ENCODE measurements at places on chromosomes 7 and 10. TPM values are rescaled to one million over a fixed set of nuclear protein-coding genes. Genes with fewer than 3 reads are reported as not detected.

- DNase-seq: peak; percentile 5
Observed at GRCh38 chr10:67492317-67493019, 203.5 kb downstream of the CTNNA3 start.

The ADAM12 gene
- total RNA-seq: 43.4 TPM

- peak; percentile 61 for DNase-seq
Observed at GRCh38 chr10:98293550-98294269, 25.7 kb upstream of the LOXL4 start.

DNA sequence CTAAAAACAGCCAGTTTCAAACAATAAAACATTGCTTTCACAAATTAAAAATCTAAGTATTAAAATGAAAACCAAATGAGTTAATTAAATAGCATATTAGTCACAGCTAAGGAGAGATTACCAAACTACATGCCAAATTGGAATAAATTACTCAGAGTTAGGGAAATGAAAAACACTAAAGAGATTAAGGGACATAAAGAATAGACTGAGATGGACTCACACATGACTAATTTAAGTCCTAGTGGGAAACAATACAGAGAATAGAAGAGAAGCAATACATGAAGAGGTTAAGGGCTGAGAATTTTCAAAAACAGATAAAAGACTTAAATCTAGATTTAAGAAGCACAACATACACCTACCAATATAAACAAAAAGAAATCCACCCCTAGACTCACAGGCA lies 110.6 kb downstream of the ZFAND4 start:
- no peak for DNase-seq

The NPY gene
- 2.4 TPM for total RNA-seq

GRCh38 chr7:38492010-38492409 lies 139.2 kb downstream of the AMPH start:
- no peak for DNase-seq

The OGDH gene
- total RNA-seq: 45.9 TPM

The CPN1 gene
- not detected for total RNA-seq

The GPR15LG gene
- total RNA-seq: not detected

- DNase-seq: no peak
Observed at GRCh38 chr7:54878339-54878738, 119.3 kb upstream of the SEC61G start.

DNA sequence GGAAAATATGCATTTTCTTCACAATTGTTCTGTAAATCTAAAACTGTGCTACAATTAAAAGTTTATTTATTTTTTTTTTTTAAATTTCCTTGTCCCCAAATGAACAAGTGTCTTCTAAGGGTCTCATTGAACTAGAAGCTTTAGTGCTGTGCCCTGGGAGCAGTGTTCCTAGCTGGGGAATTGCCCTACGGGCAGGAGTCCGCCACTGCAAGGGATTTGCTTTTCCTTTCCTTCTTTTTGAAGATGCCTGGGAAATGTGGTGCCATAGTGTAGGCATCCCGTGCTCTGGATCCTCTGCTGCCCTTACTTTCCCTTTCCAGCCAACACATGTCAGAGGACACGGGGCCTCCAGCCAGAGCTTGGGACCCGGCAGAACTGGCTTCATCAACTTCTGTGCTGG lies 177.1 kb upstream of the CTBP2 start:
- DNase-seq: no peak

The WDR91 gene
- 3.0 TPM for total RNA-seq

DNA sequence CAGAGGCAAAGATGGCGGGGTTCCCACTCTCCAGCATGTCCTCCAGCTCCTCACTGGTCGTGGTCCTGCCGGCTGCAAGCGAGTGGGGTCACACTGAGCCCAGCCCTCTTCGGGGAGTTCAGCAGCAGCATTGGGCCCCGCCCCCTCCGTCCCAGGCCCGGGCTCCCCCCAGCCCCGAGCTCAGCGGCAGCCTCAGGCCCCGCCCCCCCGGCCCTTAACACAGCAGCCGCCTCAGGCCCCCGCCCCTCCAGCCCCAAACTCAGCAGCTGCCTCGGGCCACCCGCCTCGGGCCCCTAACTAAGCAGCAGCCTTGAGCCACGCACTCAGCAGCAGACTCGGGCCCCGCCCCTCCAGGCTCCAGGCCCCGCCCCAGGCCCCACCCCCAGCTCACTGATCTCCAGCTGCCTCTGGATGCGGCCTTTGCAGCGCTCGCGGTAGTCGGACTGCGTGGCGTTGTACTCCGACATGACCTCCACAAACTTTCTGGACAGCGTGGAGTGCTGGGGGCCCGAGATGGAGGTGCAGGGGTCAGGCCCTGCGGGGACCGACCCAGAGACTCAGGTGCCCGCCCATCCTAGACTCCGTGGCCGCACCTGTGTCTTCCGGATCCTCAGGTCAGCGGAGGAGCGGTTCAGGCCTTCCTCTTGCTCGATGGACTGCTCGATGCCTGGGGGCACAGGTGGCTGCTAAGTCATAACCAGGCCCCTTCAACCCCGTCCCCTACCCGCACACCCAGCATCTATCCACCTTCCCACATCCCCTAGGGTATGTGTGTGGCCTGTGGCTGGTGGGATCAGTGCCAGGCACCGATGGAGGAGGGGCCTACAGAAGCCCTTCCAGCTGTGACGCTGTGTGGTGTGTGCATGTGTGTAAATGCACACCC lies 15.5 kb downstream of the STX1A start:
- DNase-seq: no peak

The MMD2 gene
- not detected for total RNA-seq

- peak; percentile 8 for DNase-seq
Observed at GRCh38 chr10:50369931-50370330, 118.6 kb upstream of the ASAH2 start.

The SPDYE2 gene
- total RNA-seq: not detected

The ZNF117 gene
- 4.7 TPM for total RNA-seq

DNA sequence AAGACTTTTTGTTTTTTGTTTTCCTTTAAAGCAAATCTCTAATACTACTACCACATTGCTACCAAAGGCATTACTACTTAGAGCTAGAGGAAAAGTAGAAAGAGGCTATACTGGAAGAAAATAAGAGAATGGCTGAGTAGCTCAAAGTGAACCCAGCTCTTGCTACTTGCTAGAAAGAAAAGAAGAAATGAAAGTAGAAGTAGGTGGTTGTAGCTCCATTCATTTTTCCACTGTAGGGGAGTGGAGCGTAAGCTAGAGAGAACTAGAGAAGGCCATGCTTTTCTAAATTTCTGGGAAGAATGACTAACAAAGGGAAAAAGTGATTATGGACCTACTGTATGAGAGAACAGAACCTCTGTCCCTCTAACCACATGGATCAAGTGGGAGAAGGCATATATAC lies 184.4 kb downstream of the PON1 start:
- no peak for DNase-seq

- DNase-seq: no peak
Observed at GRCh38 chr7:40393660-40394059, 258.9 kb downstream of the SUGCT start.

- DNase-seq: peak; percentile 68
Observed at GRCh38 chr10:117005026-117005526, at the start of gene SHTN1. Gene SHTN1, minus strand, starts transcription at chr10:117005187. Its CDS starts 108 bp downstream, at chr10:117005079.

The SRRM3 gene
- 0.27 TPM for total RNA-seq

GRCh38 chr7:103447073-103447960 lies 1.3 kb upstream of the SLC26A5 start:
- DNase-seq: peak; percentile 59

- no peak for DNase-seq
Observed at GRCh38 chr10:79385392-79385795, 38.1 kb downstream of the PPIF start.

The MMP21 gene
- total RNA-seq: 0.05 TPM

DNA sequence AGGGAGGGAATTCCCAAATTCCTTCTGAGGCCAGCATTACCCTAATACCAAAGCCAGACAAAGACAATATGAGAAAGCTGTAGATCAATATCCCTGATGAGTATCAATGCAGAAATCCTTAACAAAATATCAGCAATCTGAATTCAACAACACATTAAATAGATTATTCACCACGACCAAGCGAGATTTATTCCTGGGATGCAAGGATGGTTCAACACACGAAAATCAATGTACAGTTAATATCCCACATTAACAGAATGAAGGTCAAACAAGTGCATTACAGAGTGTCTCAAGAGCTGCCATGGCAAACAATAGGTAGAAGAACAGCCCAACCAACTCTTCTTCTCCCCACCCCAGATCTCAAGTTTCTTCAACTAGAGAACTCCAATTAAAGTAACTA lies 6.1 kb downstream of the ECD start:
- no peak for DNase-seq

The LIPF gene
- total RNA-seq: not detected

GRCh38 chr10:89846786-89847185 lies 145.4 kb downstream of the KIF20B start:
- DNase-seq: peak; percentile 78

GRCh38 chr7:88347090-88347489 lies 40.4 kb upstream of the STEAP4 start:
- DNase-seq: no peak

DNA sequence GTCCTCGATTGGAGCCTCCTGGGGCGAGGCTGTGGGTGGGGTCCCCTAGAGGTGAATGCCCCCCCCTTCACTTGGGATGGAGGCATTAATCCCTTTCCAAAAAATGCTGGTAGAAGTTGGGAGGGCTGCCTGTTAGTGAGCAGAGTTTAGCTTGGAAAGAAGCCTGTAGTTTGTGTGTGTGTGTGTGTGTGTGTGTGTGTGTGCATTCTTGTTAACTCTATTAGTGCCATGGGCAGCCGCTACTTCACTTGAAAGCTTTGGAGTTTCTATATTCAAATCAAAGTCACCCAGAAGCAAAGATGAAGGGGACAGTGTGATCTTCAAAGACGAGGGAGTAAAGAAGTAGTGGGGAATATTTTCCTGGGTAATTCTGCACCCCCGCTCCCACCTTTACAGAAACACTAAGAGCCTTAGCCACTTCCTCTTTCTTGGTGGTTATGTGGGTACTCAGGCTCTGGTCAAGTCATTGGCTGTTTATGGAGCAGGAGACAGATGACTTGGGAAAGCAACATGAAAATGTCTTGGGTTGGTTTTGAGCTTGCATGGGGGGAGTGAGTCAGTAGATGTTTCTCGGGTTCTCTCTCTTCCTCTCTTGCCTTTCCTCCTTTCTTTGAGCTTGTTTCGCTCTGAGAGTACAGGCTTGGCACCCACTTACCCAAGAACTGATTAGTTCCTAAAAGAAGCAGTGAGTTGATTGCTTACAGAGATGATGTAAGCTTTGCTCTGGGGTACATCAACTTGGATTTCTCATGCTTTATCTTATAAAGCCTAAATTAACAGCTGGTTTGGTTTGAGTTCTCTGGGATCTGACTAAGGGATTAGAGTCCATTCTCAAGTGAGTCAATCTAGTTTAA lies 35.9 kb downstream of the TCF7L2 start:
- DNase-seq: peak; percentile 69

- DNase-seq: no peak
Observed at GRCh38 chr10:80280071-80280800, 9.2 kb downstream of the MAT1A start.

The TMEM213 gene
- not detected for total RNA-seq

The MACC1 gene
- total RNA-seq: 0.15 TPM

- DNase-seq: peak; percentile 9
Observed at GRCh38 chr10:34607894-34608293, 207.2 kb downstream of the PARD3 start.

DNA sequence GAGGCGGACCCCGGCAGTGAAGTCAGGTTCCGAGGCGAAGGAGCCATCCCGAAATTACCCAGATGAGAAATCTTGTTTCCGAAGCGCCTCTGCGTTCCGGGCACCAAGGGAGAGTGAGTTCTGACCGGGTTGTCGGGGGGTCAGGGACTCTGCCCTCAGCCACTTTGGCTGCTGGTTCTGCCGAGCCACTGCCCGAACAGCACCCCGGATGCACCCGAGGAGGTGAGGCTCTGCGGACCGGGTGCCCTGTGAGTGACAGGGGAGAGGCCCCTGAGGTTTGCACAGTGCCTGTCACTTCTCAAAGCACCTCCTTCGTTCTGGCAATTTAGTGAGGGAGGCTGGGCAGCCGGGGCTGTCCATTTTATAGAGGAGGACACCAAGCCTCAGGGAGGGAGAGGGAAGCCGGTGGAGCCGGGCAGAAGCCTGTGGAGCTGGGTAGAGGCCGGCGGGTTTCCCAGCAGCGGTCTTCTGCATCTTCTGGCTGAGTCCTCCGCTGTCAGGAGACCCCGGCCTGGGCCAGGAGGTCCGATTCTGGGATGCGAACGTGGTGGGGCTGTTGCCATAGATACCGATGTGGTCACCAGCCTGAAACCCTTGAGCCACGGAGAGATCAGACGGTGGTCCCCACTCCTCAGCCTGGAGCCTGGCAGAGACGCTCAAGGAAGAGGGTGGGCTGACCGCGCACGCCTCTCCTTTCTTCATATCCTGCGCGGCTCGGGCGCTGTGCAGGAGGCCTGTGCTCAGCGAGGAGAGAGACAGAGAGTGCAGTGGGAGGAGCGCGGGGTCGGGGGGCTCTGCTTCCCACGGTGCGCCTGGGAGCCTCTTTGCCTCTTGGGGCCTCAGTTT lies 18.9 kb upstream of the SHH start:
- DNase-seq: no peak

GRCh38 chr7:21500117-21500832 lies 42.6 kb upstream of the DNAH11 start:
- no peak for DNase-seq

The NRP1 gene
- 106 TPM for total RNA-seq

The AGR3 gene
- not detected for total RNA-seq

DNA sequence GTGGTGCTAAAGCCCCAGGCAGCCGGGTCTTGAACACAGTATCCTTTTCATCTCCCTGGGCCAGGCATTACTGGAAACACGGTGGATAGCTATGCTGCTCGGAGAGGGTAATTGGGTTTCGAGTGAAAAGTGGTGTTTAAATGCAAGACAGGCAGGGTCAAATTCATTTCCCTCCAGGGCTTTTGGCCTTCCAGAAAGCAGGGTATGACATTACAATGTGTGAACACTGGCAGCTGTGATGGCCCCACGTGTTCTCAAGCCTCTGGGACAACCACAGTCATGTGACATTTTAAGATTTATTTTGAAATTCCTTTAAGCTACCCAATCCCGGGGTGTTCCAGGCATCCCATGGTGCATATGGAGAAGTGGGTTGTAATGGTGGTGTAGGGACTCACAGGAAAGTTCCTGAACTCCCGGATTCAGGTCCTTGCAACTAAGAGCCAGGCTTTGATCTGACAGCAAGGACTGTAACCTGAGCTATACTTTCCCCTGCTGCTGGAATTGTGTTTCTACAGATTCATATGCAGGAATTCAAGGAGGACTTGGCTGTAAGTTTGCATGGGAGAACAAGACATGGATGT lies 46.8 kb downstream of the INSYN2A start:
- DNase-seq: peak; percentile 84

- peak; percentile 38 for DNase-seq
Observed at GRCh38 chr10:7700577-7701125, 2.5 kb upstream of the ITIH2 start.
